SW 1271 (cell line): ENCODE measurements at places on chromosomes 11 and 22.

DNA sequence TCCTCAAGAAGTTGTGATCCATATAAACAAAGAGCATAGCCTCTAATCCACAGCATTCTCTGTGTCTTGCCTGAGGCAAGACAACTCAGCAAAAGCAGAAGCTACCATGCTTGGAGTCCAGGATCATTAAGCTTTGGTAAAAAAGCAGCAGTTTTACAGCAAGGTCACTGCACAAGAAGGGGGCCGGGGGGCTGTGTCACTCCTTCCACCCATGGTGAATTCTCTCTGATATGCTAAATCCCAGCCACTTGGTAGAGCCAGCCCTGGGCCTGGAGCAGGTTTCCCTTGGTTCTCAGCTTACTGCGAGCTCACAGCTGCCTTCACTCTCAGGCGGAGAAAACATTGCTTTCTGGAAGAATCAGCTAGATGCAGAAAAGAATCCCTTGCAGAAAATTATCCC is 144.7 kb downstream of the TENM4 start:
- DNase-seq: no peak

- DNase-seq: no peak
Observed at GRCh38 chr11:68048681-68049508, 10.1 kb downstream of the TCIRG1 start.

DNA sequence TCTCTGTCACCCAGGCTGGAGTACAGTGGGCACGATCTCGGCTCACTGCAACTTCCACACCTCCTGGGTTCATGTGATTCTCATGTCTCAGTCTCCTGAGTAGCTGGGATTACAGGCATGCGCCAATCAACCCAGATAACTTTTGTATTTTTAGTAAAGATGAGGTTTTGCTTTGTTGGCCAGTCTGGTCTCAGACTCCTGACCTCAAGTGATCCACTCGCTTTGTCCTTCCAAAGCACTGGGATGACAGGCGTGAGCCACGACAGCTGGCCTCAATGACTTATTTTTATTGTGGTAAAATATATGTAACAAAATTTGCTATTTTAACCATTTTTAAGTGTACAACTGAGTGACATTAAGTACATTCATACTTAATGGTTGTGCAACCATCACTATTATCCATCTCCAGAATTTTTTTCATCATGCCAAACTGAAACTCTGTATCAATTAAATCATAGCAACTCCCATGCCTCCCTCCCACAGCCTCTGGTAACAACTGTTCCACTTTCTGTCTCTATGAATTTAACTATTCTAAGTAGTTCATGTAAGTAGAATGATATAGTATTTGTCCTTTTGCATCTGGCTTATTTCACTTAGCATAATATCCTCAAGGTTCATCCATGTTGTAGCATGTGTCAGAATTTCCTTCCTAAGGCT is 50.7 kb upstream of the CWF19L2 start:
- no peak for DNase-seq

GRCh38 chr11:76380159-76380976 is 564 bp downstream of the THAP12 start:
- no peak for DNase-seq

DNA sequence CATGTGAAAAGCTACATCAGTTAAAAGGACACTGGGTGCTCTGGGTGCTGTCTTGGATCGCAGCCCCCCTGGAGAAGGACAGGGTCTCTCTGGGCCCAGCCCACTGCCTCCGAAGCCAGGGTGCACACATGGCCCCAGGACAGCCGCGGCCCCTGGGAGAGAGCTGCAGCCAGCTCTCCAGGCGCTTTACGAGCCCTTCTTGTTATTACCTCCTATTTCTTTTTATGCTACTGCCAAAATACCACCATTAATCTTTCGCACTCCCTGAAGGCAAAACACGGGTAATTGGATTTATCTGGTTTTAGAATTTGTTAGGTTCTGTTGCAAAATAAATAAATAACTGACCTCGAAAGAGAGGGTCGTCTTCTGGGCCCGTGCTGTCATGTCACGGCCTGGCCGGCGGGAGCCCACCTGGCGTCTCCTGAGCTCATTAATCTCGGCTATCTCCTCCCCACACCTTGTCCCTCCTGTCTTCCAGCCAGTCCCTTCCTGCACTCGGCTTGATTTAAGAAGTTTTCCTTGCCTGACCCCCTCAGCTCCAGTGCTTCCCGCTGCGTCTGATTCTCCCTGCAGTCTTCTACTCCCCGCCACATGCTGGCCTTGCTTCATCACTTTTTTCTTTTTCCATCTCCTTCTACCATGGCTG is 611.7 kb downstream of the OPCML start:
- no peak for DNase-seq

DNA sequence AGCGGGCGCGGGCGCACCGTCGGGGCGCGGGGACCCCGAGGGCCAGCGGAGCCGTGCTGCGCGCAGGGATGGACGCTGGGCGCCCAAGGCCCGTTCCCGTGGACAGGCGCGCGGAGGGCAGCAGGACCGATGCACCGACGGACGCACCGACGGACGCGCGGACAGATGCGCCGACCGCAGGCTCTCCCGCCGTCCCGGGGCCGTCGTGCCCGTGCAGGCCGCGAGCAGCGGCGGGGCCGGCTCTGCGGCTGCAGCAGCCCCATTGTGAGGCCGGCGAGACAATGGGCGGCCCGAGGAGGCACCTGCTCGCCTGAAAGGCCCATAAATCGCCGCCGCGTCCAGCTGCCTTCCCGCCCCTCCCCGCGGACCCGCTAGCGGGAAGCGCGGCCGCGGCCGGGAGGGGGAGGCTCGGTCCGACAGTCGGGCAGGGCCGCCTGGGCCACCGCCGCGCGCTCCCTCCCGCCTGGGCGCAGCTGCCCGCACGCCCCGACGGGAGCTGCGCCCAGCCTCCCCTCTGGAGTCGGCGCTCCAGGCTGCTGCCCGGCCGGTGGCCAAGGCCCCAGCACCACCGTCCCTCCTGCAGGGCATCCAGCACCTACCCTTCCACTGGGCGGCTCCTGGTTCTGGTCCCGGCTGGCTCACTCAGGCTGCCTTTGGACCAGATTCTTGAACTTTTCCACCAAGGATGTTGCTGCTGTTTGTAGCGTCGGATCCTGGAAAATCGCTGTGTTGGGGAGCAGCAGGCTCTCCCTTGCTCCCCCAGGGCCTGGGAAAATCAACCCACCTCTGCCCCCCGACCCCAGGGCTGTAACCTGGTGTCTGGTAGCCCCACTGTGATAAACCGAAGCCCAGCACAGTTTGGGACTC is 15.8 kb downstream of the CDKN1C start:
- no peak for DNase-seq

GRCh38 chr22:45992737-45993136 is 15.8 kb upstream of the WNT7B start:
- DNase-seq: no peak

DNA sequence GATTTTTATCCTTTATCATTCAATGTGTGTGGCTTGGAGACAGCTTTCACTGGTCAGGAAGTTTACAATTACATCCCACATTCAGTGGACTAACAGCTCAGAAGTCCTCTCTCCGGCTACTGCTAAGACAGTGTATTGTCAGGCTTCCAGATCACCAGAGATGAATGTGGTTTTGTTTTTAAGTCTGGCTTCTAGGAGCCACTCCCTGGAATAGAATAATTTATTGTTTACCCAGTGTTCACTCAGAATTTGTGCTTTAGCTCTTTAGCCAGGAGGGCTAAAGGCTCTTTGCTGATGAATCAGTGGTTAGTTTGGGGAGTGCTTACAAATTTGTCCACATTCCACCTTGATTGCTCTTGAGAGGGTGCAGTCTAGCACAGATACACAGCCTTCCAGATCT is 26.5 kb downstream of the TRIM77 start:
- DNase-seq: no peak
